ENCODE measurements at places on chromosomes 12 and 14.

DNA sequence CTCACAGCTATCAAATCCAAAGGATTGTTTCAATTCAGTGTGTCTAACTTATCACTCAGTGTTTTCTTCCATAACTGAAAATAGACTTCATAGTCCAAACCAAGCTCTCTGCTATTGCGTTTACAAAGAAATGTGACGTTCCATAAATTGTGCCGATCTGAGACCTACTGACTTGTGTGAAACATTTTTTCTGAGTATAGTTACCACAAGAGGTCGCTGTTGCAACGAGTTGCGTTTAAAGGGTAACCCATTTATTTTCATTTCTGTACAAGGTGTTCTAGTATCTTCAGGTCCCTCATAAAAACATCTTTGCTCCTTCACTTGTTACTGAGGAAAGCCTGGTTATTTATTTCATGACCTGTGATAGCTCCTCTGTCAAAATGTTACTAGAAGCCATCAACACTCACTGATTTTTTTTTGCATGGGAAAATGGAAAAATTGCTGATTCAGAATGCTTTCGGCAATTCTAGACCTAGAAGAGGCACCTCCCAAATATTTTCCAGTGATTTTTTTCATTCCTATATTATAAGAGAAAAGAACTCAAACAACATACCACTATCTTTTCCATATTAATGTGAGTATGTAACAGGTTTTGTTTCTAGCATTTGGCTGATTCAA lies 60.9 kb upstream of the OR4E1 start:
- DNase-seq = no peak

GRCh38 chr14:79011091-79011919 lies 841.1 kb downstream of the NRXN3 start:
- no peak for DNase-seq

- DNase-seq = no peak
Measured at GRCh38 chr12:113186033-113186365, 478 bp downstream of the RITA1 start.

GRCh38 chr14:34502545-34503225 lies 36.8 kb downstream of the EAPP start:
- DNase-seq = no peak

DNA sequence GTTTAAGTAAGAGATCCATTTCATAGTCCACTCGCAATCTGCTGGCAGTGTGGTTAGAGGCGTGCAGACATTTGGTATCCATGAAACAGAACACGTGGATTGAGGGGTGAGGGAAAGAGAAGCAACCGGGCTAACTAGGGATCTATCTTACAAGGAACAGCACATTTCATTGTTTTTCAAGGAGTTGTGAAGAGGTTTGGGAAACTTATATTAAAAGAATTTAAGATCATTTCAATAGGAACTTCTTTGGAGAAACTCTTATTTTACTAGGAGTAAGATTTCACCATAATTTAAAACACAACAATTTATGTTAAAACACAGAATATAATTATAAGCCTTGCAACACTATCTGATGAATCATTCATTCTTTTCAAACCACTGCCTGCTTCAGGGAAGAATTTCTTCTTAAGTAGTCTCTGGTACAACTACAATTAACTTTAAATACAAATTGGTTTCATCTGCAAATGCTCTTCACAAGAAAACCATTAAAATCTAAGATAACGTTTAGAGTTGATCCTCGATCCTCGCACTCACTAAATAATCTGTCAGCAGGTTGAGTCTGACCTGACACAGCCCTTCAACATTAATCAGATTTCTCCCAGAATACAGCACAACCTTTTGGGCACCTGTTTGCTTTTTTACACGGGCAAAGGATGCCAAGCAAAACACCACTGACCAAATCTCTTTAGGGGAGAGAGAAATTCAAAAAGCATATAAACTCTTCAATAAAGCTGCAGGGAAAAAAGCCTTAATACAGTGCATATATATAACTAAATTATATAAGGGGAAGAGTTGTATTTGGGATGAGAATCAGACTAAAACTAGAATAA lies 27.3 kb downstream of the PPTC7 start:
- no peak for DNase-seq

GRCh38 chr12:11780521-11781101 lies 131.1 kb downstream of the ETV6 start:
- no peak for DNase-seq

DNA sequence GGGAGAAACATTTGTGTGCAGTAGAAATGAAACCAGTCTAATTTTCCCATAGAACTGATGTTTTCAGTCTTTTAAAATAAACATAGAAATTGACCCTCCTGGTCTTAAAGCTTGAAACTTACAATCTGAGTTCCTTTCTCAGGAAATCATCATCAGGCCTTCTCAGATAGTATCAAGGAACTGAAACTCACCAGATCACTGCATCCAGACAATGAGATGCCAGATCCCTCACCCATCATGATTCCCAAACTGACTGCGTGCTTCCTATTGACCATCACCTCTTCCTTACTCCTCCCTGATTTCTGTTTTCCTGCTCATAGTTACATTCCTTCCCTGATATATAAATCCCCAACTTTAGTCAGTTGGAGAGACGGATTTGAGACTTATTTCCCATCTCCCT lies 195.0 kb upstream of the AMIGO2 start:
- no peak for DNase-seq

- DNase-seq = peak; percentile 88
Measured at GRCh38 chr14:24368562-24369252, 723 bp downstream of the NFATC4 start.

- no peak for DNase-seq
Measured at GRCh38 chr12:71478270-71478669, 38.7 kb downstream of the LGR5 start.

GRCh38 chr12:6787309-6787708 lies 2.0 kb upstream of the CD4 start:
- DNase-seq = no peak

- peak; percentile 66 for DNase-seq
Measured at GRCh38 chr12:92034858-92035401, 110.7 kb downstream of the BTG1 start.

DNA sequence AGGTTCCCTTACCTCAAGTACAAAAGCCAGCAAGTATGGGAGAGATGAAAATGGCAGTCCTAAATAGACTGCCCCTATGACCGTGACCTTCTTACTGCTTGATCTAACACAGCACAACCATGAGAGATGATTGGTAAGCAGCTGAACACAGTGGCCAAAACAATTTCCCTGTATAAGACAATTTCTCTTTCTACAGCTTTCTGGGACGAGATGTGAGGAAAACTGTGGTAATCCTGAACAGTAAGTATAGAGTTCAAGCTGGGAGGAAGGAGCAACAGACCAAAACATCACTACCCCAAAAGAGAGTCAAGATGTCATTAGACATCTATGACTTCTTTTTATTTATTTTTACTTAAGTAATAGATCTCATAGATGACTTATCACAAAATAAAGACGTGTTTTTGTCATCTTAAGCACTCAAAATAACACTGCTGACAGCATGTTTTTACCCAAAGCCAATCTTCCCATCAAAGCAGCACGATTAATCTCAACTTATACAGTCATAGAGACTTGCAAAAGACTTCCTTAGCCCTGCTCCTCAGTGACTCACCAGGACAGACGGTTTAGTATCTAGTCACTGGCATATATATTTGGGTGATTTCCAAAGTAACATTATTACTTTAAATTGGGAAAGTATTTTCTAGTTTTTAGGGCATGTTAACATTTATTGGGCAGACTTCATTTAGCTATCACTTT lies 3.7 kb downstream of the TMEM52B start:
- peak; percentile 50 for DNase-seq

DNA sequence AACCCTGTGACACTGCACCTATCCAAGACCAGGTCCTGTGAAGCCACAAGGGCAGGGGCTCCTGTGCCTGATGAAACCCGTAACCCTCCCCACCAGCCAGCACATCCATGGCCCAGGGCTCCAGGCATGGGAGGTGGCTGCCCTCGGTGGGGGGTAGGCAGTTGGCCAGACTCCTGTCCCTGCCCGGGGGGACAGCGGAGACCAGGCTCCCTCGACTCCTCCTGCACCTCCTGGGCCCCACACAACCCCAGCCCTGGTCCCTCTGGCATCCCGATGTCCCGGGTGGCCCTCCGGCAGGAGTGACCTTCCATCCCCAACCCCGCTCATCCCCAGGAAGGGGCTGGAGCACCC lies 11.4 kb downstream of the AKT1 start:
- DNase-seq = no peak

DNA sequence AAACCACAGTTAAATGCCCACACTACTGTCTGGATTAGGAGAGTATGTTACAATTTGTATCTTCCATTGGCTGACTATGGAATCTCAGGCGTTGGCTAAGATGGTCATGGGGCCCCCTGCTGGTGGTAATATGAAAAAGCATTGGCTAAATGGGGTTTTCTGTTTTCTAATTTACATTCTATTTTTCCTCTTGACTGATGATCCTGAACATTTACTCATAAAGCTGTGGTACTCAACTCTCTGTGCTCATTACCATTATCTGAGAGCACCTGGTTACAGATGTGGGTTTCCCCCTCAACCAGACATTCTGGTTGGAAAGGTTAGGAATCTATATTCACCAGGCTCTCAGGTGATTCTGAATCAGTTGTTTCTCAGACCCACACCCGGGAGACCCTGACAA lies 64.8 kb downstream of the WSCD2 start:
- no peak for DNase-seq

GRCh38 chr12:118377884-118378470 lies 1.6 kb downstream of the SUDS3 start:
- DNase-seq = no peak

DNA sequence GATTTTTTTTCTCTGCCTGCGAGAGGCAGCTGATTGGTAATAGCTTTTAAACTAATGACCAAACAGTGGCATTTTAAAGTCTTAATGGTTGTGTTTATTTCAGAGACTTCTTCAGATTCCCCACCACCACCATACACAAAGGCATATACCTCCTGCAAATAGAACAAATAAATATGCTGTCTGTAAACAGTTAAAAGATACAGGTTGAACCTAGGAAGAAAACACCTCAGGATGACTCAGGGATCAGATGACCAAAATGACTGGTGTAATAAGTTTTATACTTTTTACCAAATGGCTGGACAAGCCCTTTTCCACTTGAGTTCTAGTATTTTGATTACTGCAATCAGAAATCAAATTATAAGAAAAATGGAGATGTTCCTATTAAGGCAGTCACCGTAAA lies 364.1 kb downstream of the PAWR start:
- no peak for DNase-seq

DNA sequence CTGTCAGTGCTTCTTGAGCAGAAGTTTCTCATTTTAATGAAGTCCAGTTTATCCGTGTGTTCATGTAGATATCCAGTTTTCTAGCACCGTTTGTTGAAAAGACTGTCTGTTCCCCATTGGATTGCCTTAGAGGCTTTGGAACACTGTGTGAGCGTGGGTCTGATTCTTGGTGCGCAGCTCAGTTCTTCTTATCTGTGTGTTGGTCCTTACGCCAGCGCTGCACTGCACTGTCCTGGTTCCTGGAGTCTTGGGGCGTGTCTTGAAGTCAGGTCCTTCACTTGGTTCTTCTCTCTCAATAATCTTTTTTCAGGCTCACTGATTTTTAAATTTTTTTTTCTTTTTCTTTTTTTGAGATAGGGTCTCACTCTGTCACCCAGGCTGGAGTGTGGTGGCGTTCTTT lies 25.5 kb downstream of the EP400 start:
- no peak for DNase-seq

DNA sequence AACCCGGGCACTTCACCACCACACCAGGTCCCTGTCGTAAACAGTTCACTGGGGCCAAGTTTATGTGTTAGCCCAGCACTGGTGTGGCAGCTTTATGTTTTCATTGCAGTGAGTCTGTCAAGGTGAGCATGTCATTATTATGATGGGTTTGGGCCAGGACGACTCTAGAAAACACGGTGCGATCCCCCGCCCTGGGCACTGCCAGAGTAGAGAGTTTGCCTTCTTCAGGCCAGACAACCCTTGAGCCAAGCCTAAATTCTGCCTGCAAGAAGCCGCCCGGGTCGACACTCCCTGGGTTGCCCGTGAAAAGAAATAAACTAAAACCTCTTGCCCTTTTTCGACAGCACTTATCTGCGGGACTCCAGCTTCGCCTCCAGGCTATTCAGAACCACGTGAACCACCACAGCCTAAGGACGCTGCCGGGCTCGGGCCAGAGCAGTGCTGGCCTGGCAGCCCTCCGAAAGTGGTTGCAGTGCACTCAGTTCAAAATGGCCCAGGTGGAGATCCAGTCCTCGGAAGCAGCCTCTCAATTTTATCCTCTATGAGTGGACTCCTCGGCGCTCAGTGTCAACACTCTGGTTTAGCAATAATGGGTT lies 81.8 kb downstream of the PRIMA1 start:
- DNase-seq = no peak

DNA sequence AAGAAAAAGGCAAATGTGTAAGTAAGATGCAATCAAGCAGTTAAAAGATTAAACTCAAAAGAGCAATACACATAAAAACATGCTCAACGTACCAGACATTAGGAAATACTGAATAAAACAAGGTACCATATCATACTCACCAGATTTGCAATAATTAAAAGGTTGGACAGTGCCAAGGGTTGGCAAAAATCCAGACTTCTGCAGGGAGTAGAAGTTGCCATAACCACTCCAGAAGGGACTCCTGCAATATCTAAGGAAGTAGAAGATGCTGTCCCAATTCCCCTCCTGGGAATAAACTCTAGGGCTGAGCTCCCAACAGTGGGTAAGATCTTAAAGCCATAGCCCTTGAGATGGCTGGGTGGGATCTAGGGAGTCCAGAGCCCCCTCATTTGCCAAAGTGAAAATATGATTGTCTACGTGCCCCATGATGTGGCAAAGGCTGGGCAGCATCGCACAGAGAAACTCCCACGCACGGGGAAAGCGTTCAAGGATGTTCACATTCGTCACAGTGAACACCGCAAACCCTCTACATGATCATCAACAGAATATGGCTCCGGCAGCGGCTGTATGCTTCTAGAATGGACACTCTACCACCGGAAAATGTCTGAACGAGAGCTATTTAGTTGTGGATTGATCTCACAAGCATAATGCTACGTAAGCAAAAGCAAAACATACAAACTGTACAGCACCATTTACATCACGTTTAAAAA lies 12.3 kb downstream of the KCTD10 start:
- DNase-seq = no peak

- DNase-seq = no peak
Measured at GRCh38 chr14:103188810-103189480, 65.7 kb downstream of the TNFAIP2 start.

GRCh38 chr14:100542619-100543205 lies 44.5 kb downstream of the BEGAIN start:
- no peak for DNase-seq

DNA sequence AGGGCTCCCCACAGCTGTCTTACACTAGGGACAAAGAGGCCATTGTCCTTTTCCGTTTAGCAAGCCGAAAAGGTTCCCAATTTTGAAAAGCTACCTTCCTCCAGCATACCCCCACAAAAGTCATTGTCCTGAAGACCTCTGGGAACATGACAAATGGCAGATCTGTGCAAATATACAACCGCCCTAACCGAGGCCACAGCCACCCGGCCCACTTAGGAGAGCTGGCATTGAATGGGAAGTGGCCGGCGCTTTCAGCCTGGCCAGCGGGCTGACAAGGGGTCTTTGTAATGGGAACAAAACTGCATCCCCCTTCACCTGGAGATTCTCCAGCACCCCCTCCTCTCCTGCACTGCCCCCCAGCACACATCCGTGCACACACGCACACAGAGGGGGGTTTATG lies 48.1 kb upstream of the VASH1 start:
- no peak for DNase-seq
